Hematopoietic multipotent progenitor cell treated with erythropoietin and hydrocortisone succinate and interleukin-3 and kit ligand, for 8 days (in vitro differentiated cells): ENCODE measurements at places on chromosomes 3 and 15.

DNA sequence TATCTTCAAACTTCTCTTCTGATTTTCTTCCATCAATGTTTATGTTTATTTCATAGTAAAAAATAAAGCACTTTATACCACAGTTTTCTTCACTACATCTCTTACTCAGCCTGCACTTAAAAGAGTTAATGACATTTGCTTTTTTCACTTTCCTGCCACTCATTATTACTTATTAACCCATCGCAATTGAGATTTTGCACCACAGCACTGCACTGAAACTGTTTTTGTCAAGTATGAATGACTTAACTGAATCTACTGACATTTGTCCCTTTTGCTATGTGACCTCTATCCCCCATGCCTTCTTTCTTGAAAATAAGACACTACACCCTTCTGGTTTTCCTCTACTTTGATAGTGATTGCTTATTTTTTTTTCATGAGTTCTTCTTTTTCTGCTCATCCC, 739.7 kb upstream of the DPPA4 start:
- no peak for DNase-seq

DNA sequence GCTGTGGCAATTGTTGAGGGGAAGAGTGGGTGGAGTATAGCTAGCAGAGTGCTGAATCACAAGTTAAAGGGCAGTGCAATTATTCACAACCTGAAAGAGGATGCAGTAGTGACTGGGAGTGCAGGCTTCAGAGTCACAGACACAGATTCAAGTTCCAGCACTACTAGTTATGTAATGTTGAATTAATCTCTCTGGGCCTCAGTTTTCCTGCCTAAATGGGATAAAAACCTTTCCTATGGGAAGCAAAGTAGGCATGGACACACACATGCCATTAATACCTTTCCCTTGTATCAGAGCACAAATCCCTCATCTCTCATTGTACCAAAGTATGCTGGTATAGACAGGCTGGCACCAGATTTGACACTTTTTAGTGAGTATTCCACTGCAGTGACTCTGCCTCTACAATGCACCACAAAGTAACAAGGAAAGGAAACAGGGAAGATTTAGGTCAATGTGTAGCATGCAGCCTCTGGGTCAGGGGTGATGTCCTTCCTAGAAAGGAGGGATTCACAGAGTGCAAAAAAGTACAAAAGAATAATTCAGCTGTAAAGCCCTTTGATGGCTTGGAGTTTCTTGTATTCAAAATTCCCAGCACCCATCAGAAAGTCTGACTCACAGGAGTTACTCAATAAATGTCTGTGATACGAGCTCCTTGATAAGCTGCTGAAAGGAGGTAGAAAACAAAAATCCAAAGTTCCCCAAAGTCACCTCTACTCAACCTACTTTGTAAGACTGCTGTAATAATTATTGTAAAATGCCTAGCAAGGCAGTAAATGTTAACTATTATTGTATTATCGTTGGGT, 507.5 kb upstream of the TGFBR2 start:
- no peak for DNase-seq

DNA sequence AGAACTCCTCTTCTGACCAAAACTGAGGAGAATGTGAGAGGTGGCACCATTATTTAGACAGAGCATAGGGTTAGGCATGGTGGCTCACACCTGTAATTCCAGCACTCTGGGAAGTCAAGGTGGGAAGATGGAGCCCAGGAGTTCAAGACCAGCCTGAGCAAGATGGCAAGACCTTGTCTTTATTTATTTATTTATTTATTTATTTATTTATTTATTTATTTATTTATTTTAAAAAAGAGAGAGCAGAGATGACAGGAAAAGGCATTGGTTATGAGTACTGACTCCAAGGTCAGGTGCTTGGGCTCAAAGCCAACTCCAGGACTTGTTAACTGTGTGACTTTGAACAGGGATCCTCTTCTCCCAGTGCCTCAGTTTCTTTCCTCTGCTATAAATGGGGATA, 217.7 kb downstream of the MEX3B start:
- DNase-seq = no peak

DNA sequence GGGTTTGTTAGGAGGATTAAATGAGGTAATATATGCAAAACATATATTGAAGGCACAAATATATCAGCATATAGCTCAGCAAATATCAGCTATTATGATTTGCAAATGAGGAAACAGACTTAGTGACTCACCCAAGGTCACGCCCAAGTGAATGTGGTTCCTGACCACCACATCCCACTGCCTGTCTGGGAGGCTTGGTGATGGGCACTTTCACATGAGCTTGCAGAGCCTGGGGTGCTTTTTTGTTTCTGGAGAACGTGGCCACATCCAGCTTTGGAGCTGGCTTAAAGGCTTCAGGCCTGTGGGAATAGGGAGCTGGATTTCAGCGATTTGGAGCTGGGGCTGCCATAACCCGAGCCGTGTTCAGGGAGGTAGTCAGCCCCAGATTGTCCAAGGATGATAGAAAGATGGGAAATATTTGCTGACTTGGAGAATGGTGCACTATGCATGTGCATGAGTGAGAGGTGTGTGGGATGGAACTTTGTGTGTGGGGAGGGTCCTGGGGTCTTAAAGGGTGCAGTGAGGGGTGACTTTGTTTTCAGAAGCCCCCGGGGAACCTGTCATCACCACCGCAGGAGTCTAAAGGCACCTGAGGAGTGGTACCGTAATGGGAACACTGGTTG, 12.0 kb upstream of the FGD5 start:
- DNase-seq = peak; percentile 16

DNA sequence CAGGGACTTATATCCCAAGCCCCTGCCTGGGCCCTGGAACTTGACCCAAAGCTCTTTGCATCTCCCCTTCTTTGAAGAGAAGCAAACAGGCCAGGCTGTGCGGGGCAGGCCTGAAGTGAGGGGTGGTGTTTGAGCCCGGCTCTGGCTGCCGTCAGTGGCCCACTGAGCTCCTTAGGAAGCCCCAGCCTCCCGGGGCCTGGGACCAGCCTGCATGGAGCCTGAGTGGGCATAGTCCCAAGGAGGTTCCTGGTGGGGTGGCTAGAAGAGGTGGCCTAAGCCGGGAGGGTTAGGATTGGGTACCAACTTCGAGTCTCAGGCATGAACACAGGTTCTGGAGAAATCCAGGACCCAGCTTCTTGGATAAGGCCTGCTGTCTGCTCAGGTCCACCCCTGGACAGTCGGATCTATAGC, 6.4 kb downstream of the TMIE start:
- no peak for DNase-seq

DNA sequence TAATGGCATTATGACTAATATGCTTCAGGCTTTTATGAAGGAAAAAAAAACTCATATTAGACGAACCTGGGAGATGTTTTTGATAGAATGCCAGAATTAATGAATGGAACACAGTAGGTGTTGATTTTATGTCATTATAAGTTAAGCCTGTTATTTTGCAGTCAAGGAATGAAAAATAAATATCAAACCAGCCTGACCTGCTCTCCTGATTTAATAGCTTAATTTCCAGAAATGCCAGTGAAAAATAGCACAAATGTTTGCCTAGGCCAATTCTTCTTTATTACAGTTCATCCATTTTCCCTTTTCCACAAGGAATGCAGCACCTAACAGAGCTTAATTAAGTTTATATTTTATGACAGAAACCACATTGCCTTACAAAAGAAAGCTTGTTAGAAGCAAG, 292.0 kb downstream of the TBL1XR1 start:
- no peak for DNase-seq

GRCh38 chr3:124731760-124732159, 1.5 kb downstream of the UMPS start:
- peak; percentile 35 for DNase-seq

- DNase-seq = no peak
Measured at GRCh38 chr3:175193815-175194518, 334.8 kb downstream of the NAALADL2 start.

- DNase-seq = no peak
Measured at GRCh38 chr3:52423173-52423572, 21.7 kb downstream of the SEMA3G start.

DNA sequence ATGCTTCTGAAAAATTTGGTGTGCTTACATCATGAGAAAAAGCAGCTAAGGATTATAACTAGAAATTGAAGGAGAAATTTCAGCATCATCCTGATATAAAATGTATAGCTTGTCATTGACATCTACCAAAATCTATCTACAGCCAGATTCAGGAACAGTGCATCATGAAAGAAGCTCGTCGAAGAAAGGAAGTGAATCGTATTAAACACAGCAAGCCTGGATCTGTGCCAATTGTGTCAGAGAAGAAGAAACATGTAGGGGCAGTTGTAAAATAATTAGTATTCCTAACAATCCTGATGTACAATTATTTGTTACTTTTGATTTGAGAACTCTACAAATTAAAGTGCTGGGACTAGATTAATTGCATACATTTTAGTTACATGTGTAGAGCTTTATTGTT, 37.2 kb downstream of the AP4E1 start:
- DNase-seq = peak; percentile 4

DNA sequence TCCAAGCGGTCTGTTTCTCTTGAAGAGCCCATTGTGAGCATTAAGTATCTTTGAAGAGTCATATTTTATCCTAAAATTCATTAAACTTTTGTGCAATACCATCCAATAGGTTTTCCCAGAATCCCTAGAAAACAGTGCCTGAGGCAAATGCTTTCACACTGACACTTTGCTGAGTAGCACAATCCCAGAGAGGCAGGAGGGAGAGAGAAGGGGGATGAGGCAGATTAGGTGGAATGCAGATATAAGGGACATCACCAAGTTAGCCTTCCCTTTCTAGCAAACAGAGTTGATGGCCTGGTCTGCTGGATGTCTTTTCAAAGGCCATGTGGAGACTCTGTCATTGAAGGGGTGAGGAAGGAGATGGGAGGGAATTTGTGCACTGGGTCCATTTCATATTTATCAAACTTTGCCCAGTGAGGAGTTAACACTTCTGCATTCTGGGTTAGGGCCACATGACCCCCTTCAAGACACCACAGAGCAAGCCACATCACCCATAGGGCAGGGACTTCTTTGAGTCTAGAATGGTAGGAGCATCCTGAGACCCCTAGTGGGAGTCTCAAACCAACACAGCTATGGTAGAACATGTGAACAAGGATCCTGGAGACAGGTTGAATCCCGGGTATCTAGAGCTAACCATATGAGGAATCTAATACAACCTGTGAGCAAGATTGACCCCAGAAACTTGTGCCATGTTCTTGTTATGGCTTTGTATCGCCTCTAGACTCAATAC, 32.0 kb upstream of the SEMA6D start:
- DNase-seq = no peak

DNA sequence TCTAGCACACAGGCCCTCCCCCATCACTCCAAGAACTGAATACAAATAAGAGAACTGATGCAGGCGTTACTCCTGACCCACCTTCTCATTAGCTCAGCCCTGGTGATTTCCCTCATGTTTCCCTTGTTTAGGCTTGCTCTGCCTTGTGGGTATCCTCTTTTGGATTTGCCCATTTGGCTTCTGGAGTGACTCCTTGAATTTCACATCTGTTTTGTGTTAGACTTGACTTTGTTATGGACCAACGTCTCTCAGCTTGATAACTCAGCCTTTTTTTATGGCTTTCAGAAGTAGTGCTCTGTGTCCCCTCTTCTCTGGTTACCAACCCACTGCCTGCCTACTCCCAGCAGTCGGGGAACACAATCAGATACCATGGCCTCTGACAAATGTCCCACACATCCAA, 11.3 kb upstream of the TMOD3 start:
- no peak for DNase-seq
